Stimulated activated CD8-positive, alpha-beta memory T cell treated with anti-CD3 and anti-CD28 coated beads, Interleukin-15, amount 100 ng/mL, for 48 hours (primary cell): ENCODE measurements at places on chromosomes 16 and 17.

GRCh38 chr16:70508752-70509151, 14.6 kb downstream of the COG4 start:
- no peak for DNase-seq

- no peak for DNase-seq
Observed at GRCh38 chr16:9053006-9053601, 38.3 kb upstream of the HAPSTR1 start.

DNA sequence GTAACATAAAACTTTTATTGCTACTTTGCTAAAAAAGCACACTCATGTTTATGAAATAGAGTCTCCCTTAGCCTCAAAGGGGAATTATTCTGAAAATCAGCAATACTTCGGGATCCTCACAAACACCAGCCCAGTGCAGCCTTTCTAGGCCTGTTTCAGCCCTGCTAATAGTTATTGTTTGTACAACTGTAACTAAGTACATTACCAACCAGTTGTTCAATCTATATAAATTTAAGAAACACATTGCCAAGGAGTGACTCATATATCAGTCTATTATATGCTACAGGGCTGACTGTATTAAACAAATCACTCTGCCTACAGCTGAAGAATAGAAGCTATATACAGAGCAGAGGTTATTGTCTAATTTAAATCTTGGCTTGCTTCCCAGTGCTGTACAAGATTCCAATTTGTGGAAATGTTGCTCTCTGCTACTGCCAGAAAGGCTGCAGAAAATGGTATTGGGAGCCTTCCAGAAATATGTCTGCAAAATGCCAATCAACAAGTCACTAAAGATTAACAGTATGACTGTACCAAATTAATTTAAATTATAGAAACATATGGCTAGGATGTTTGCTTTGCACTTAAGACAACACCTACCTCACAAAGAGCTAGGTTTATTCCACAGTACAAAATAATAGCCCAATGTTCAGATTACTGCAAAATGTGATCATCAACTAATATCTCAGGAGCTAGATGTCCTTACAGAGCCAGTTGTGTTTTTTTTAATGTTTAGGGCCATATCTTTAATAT, 49.7 kb downstream of the TOX3 start:
- DNase-seq: no peak

GRCh38 chr17:7929158-7930023, at the start of gene KCNAB3:
KCNAB3 (minus strand) TSS chr17:7929856; CDS start chr17:7929435, 421 bp downstream.
- peak; percentile 12 for DNase-seq

DNA sequence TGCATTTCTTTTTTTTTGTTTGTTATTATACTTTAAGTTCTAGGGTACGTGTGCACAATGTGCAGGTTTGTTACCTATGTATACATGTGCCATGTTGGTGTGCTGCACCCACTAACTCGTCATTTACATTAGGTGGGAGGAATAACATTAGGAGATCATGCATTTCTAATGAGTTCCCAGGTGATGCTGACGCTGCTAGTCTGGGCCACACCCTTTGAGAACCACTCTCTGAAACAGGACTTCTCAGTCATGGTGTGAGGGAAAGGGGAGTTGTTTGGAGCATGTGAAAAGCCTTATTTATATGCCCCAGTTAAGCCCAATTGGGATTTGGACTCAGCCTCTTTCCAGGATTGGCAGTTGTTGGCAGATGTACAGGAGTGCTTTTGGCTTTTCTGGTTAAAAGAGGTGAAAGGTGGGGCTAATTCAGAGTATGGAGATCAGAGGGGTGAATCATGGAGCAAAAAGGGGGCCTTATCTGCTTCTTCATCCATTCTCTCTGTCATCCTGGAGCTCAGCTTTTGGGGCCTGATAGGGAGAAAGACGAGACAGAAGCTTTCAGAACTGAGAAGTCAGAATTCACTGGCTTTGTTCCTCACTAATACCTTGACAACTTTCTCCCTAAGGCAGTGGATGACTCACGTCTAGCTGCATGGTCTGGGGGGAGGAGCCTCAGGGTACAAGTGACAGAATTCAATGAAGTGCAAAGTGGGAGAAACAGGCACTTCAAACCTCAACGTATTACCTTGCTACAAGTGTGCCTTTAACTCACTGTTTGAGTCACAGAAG, 180.0 kb upstream of the CACNG3 start:
- DNase-seq: peak; percentile 14

GRCh38 chr17:47208744-47209488, at the start of gene MYL4:
MYL4 (plus strand) TSS chr17:47209348; CDS start chr17:47209423, 75 bp downstream.
- no peak for DNase-seq

GRCh38 chr16:74563828-74564263, 43.1 kb downstream of the GLG1 start:
- peak; percentile 2 for DNase-seq

DNA sequence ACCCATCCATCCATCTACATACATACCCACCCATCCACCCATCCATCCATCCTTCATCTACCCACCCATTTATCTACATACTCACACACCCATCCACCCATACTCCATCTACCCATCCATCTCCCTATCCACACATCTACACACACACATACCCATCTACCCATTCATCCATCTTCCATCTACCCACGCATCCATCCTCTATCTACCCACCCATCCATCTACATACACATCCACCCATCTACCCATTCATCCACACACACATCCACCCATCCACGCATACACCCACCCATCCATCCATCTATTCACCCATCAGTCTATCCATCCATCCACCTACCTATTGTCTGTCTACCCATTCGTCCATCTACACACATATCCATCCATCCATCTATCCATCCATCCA, 227.8 kb downstream of the ZNF423 start:
- no peak for DNase-seq

DNA sequence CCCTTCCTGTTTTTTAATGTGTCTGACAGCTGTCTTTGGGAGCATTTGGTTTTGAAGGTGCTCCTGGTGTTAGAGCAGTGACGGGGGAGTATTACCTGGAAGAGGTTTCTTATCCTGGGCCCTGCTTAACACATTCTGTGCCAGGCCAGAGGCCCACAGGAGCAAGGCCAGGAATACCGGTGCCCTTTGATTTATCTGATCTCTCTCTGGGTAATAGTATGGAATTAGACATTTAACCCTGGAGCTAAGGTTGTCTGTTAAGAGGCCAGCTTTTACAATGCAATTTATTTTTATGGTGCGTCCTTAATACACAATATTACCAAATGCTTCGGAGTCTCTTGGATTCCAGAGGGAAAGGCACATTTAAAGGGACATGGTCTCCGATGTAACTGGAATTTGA, 37.2 kb upstream of the GSE1 start:
- no peak for DNase-seq

- DNase-seq: no peak
Observed at GRCh38 chr16:12600116-12600515, 203.6 kb downstream of the CPPED1 start.

GRCh38 chr17:63881935-63882601, at the start of gene GH2:
GH2 (minus strand) TSS chr17:63881944; CDS start chr17:63881801, 143 bp downstream.
- no peak for DNase-seq

DNA sequence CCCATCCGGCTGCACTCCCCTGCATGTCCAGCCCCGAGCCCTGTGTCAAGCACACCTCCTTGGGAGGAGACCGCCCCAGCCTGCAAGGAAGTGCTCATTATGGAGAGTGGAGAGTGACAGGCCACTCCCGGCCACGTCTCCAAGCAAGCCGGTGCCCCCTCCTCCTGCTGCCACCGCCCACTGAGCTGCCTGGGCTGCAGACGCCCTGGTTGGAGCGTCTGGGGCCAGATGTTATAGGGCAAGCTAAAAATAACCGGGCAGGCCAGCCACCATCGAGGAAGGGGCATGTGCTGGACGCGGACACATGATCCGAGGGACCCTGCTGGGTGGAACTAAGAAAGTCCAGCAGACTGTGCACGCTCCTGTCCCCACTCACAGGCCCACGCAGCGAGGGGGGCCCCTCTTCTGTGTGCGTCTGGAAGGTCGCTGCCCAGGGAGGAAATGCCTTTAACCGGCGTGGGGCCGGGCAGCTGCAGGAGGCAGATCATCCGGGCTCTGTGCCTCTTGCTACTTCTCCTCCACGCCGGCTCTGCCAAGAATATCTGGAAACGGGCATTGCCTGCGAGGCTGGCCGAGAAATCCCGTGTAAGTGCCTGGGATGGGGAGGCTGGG, at the start of gene WFDC1:
WFDC1 (plus strand) TSS at position 348 of the 612 bp plus-strand sequence; CDS start at position 442, 94 bp downstream.
- DNase-seq: no peak

DNA sequence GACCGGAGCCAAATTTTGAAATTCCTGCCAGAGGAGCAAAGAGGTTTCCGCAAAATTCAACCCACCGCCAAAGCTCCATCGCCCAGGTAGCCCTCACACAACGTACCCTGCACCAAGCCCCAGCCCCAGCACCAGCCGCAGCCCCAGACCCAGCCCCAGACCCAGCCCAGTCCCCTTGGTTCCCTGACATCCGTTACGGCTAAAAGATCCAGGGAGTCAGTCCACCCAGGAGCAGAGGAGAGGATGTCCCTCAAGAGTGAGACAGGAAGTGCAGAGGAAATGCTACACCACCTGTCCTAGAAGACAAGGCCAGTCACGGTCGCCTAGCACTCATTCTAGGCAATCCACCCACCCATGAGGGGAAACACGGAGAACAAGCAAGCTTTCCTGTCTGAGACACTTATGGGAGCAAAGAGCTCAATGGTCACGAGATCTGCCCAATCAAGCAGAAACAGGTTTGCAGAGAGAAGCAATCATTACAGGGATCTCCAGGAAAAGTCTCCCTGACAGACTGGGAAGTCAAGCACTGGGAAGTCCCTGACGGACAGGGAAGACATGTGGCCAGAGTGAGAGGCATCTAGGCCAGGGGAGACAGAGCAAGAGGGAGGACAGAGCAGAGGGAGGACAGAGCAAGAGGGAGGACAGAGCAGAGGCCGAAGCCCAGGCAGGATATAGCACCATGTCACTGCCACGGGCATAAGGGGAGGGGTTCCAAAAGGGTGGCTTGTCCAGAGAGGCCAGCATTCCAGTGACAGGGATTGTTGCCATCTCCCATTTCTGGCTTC, 15.0 kb upstream of the KCNJ18 start:
- no peak for DNase-seq

DNA sequence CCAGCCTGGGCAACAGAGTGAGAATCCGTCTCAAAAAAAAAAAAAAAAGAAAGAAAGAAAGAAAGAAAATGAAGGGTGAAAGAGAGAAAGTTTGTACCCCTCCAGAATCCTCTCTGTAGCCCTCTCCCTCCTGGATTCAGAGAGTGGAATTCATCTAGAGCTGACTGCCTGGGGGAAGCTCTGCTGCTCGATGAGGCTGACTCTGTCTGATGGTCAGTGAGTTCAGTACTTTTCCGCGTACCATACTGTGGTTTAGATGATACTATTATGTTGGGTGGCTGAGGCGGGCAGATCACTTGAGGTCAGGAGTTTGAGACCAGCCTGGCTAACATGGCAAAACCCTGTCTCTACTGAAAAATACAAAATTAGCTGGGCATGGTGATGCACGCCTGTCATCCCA, 14.8 kb downstream of the TMEM94 start:
- DNase-seq: no peak

- peak; percentile 52 for DNase-seq
Observed at GRCh38 chr16:89602273-89602951, 11.0 kb upstream of the DPEP1 start.

DNA sequence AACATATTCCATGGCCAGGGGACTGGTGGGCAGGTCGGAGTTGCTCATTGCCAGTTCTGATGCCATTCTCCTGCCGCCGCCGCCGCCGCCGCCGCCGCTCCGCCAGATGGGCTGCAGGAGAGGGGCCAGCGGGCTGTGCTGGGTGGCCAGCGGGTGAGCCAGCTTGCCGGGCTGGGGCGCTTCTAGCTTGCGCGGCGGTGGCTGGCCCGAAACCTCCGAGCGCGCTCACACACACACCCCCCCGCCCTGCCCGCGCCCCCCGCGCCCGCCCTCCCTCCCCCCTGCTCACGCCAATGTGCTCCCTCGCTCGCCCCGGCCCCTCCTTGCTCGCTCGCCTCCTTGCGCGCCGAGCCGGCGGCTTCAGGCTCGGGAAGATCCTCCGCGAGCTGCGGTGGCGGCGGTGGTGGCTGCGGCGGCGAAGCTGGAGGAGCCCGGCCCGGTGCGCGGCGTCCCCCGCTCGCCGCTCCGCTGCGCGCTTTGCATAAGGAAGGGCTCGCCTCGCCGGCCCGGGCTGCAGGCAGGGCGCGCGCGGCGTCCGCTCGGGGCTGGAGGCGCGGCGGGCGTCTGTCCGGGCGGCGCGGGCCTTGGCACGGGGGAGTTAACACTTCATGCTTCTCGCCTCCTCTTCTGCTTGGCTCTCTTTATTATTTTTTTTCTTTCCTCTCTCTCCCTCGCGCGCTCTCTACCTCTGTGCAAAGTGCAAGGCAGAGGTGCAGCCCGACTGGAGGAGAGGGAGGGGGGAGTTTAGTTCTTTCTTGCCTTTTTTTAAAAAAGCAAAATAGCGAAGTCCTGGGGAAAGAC, 500 bp downstream of the MAF start:
- no peak for DNase-seq

DNA sequence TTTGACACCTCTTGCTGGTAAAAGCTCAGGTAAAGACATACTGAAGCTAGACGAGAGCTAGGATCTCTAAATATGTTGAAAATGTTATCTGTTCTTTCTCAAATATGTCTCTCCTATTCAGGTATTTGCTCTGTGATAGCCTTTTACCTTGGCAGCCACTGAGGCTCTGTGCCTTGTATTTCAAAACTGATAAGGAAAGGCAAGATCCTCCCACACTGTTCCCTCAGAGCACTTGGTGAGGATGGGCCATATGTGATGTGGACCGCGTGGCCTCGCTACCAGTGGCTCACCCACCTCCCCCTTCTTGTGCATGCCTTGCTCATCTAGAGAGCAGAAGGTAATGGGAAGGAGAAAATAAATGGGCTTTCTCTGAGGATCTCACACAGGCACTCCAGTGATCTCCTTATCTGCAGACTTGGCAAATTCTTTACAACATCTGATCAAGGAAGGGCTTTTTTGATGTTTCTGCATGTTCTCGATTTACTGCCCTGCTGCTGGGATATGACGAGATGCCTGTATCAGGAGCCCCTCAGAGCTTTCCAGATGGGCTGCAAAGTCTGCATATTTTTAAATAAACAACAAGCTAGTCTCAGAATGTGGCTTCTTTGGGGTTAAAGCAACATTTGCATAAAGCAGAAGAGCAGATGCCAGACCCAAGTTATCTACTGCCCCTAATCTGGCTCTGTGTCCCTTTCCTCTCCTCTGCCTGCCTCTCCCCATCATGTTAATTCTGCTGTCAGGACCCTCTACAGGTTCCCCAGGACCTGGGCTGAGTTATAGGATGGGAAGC, 16.9 kb downstream of the HOXB1 start:
- DNase-seq: no peak

GRCh38 chr17:47733674-47734410, 806 bp downstream of the TBX21 start:
- no peak for DNase-seq
